Colonic mucosa (tissue), 4 donors: ENCODE measurements at places on chromosomes 4 and X. TPM values are rescaled to one million over a fixed set of nuclear protein-coding genes. Genes with fewer than 3 reads are reported as not detected.

GRCh38 chr4:163892417-163892816, 397.9 kb downstream of the TMA16 start:
- no peaks in the 10 kb centered on the region for H3K4me1 ChIP-seq
- no peak overlapping the region for H3K27ac ChIP-seq
- no peaks in the 10 kb centered on the region for H3K36me3 ChIP-seq
- DNase-seq = no peak

DNA sequence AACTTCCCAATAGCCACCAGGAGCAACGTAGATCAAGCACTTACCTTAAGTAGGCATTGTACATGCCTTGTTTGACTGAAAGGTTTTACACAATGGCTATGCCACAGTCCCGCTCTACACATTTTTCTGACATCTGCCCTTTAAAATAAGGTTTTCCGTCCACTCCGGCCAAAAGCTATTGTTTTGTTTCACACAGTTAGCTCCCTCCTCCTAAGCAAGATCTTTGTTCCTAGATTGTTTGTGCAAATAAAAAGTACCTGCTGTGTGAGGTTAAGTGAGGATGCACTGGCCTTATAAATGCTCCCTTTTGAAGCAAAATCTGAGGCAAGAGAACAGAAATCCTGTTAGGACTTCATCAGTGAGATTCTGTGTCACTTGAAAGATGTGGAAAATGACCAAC, 11.8 kb downstream of the SCD5 start:
- no peak overlapping the region for H3K4me3 ChIP-seq
- no peaks in the 10 kb centered on the region for H3K4me1 ChIP-seq
- DNase-seq = no peak

DNA sequence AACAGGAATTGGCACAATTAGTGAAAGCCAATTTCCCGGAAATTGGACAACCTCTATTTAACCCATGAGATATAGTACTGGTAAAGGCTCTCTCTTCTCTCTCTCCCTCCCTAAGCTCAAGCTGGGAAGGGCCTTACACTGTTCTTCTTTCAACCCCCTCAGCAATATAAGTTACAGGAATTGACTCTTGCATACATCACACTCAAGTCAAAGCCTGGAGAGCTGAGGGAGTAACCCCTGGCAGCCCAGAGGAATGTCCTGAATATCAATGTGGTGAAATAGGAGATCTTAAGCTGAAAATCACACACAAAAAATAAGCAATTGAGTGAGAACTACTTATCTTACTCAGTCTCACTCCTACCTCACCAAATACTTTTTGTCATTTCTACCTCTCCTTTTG, 186.9 kb upstream of the SPOCK3 start:
- H3K36me3 ChIP-seq = no peaks in the 10 kb centered on the region
- H3K27ac ChIP-seq = no peak overlapping the region
- DNase-seq = no peak
- no peaks in the 10 kb centered on the region for H3K4me1 ChIP-seq
- H3K27me3 ChIP-seq = no peaks in the 10 kb centered on the region
- no peak overlapping the region for H3K4me3 ChIP-seq

The USP27X gene
- 1.0 TPM for total RNA-seq

The ZFYVE28 gene
- 31.6 TPM for total RNA-seq

The SSX4B gene
- total RNA-seq = not detected

The TMEM144 gene
- 18.3 TPM for total RNA-seq
